ENCODE measurements at places on chromosomes 12 and 14. TPM values are rescaled to one million over a fixed set of nuclear protein-coding genes. Genes with fewer than 3 reads are reported as not detected.

The PLEK2 gene
- not detected for total RNA-seq

The ESR2 gene
- total RNA-seq = 0.44 TPM

DNA sequence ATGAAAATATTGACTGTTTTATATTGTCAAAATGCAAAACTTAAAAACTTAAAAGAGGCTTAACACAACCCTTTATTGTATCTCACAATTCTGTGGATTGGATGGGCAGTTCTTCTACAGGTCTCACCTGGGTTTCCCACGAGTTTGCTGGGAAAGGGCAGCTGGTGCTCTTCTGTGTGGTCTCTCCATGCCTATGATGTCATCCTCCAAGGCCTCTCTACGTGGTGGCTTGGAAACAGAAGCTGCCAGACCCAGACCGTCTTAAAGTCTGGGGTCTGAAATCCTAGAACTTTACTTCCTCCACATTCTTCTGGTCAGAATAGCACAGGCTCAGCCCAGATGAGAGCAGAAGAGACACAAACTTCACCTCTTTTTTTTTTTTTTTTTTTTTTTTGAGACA lies 36.5 kb upstream of the KICS2 start:
- H3K27ac ChIP-seq = no peak overlapping the region
- H3K4me3 ChIP-seq = no peak overlapping the region
- DNase-seq = no peak
- no peaks in the 10 kb centered on the region for H3K36me3 ChIP-seq

GRCh38 chr12:3138941-3139511 lies 61.8 kb downstream of the TSPAN9 start:
- H3K4me1 ChIP-seq = peaks cover 6% of the 10 kb centered on the region
- H3K4me3 ChIP-seq = no peak overlapping the region
- H3K36me3 ChIP-seq = peaks cover 4% of the 10 kb centered on the region
- no peak for DNase-seq
- no peak overlapping the region for H3K27ac ChIP-seq

- H3K4me3 ChIP-seq = no peak overlapping the region
- no peaks in the 10 kb centered on the region for H3K27me3 ChIP-seq
- no peaks in the 10 kb centered on the region for H3K36me3 ChIP-seq
- peaks cover 56% of the 10 kb centered on the region for H3K4me1 ChIP-seq
These were observed 642.7 kb downstream of the DIO2 start for GRCh38 chr14:79568594-79568993.

All from mesothelial cell of epicardium (in vitro differentiated cells).